B cell (primary cell): ENCODE measurements at places on chromosomes 11 and 22. TPM values are rescaled to one million over a fixed set of nuclear protein-coding genes. Genes with fewer than 3 reads are reported as not detected.

- peak; percentile 30 for DNase-seq
Measured at GRCh38 chr11:75919525-75919924, 104.5 kb downstream of the UVRAG start.

GRCh38 chr11:12019337-12019736 is 10.9 kb upstream of the DKK3 start:
- no peak for DNase-seq

DNA sequence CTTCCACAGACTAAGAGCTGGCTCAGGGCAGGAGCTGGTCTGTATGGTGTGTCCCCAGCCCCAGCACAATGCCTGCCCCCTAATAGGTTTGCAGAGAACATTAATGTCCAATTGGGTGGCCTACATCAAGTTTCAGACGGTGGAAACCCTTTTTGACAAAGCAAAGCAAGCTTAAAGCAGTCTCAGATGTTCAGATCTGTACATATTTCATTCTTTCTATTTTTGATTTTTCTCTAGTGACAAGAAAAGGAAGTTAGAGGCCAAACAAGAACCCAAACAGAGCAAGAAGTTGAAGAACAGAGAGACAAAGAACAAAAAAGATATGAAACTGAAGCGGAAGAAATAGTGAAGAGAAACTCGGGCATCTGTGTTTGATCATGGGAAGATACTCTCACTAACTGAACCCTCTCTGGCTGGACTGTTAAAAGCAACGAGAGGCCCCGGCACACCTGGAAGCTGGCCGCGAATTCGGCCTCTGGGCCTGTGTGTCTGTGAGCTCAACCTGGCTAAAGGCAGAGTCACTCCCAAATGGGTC is 40.5 kb downstream of the NAT10 start:
- peak; percentile 23 for DNase-seq

DNA sequence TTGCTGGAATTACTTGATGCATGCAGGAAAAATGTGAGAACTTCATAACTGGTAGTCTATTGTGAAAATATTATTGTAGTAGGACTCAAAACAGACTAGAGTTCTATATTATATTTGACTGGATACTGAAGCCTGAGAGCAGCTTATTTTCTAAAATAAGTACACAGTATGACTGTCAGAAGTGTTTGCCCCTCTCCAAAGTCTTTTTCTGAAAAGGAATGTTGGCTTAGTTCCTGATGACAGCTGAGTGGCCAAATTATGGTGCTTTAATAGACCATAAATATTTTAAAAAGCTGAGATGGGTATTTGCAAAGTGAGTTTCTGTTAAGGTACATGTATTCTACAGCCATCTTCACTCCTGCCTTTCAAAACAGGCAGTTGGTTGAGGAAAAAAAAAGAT is 13.1 kb downstream of the ZBED5 start:
- no peak for DNase-seq

- no peak for DNase-seq
Measured at GRCh38 chr11:119671051-119671450, 57.9 kb downstream of the NECTIN1 start.

- DNase-seq = no peak
Measured at GRCh38 chr11:57213342-57214097, 23.5 kb downstream of the APLNR start.

DNA sequence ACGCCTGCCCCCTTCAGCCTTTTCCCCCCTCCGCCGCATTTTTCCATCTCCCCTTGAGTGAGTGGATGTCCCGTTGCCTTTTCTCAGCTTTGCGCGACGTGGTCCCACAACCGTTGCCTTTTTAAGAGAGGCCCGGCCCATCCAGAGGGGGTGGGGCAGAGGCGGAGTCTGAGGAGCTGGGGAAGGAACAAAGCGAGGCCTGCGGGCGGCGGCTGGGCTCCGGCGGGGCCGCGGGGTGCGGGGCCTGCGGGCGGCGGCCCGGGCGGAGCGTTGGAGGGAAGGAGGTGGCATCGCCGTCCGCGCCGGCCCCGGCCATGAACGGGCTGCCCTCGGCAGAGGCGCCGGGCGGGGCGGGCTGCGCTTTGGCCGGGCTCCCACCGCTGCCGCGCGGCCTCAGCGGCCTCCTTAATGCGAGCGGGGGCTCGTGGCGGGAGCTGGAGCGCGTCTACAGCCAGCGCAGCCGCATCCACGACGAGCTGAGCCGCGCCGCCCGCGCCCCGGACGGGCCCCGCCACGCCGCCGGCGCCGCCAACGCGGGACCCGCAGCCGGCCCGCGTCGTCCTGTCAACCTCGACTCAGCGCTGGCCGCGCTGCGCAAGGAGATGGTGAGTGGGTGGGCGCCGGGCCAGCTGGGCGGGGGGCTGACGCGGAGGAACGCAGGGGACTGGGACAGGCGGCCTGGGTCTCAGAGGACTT is at the start of gene FAM89B:
FAM89B (plus strand) TSS at position 183 of the 696 bp plus-strand sequence; CDS start at position 315, 132 bp downstream.
- peak; percentile 89 for DNase-seq

DNA sequence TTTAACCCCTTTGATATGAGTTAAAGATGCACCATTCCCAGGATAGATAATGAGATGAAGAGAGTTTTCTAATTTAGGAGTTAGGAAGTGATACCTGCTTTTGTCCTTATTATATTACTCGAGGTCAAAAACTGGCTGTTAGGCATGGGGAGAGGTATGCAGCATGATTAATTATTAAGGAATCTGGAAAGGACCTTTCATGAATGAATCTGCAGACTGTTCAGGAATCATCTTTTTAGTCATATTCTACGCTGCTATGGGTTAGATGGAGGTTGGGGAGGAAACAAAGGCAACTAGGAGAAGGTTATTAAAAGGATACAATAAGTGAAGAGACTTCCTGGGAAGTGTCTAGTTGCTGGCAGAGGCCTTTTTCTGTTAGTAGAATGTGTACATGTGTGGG is 492.4 kb upstream of the CCDC90B start:
- no peak for DNase-seq

DNA sequence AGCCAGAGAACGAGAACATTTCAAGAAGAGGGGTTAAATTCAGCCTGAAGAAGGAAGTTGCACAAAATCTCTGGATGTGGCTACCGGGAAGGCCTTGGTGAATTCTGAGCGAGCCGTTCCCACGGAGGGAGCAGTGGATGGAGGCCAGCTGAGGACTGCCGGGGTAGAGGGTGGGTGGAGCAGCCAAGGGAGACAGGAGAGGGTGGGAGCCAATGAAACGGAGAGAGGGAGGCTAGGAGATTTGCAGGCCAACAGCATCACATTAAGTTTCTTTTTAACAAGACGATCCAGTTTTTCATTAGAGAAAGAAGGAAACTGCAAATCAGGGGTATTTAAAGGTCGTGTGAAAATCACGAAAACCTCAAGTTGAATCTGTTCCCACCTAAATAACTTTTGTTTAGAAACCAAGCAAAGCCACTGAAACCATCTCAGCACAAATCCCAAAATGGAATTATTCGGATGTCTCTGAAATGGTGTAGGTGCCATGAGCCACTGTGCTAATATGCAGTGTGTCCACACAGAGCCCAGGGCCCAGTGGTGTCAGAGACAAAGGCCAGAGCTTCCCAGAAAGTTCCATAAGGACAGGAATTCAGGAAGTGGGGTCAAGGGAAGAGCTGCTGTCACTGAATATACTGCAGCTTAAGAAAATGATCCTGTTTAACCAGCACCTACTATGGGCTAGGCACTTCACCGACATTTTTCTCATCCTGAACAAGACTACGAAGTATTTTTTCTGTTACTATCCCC is 59.7 kb upstream of the SLC35C1 start:
- no peak for DNase-seq

GRCh38 chr22:50216055-50216683 is 15.4 kb downstream of the SELENOO start:
- no peak for DNase-seq

DNA sequence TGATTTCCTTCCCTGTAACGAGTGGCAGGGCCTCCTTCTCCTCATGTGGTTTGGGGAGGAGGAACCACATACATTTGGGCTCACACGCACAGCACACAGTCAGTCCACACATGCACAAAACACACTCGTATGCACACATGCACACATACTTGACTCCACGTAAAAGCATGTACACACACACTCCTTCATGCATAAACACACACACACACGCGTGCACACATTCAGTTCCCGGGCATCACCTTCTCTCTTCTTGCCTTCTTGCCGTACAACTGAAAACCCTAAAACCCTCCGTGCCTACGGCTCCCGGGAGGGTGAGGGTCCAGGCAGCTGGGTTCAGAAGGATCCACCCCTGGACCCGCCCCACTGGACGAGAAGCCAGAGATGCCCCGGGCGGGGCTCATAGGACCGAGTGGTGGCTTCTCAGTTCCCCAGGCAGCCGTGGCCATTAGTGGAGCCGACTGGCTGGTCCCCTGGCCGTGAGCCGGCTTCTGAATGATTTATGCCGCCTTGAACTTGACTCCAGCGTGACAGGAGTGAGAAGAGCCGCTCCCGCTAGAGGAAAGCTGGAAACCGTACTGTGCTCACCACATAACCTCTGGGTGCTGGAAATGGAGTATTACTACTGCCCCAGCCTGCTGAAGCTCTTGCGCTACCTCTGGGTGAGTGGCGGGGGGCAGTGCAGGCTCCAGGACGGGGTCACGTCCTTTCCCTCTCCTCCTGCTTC is 117.4 kb downstream of the KIAA1671 start:
- DNase-seq = no peak

DNA sequence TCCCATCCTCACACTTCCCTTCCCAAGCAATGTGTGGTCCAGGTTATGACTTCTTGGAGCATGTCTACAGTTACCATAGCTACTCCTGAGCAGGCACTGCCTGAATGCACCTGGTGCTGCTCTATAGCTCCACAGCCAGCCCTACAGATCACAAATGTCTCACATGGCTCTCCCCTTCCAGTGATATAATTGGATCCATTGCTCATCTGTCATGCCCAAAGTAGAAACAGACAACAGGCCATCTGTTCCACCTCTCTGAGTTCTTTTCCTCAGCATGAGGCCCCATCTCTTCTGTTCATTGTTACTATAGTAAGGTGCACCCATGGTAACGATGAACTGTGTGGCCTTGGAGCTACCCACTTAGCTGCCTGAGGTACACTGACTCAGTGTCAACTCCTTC is 320.3 kb upstream of the ZC3H12C start:
- no peak for DNase-seq

- no peak for DNase-seq
Measured at GRCh38 chr11:69599502-69599901, 41.5 kb upstream of the CCND1 start.

GRCh38 chr11:132976115-132976514 is 556.2 kb downstream of the OPCML start:
- DNase-seq = no peak

DNA sequence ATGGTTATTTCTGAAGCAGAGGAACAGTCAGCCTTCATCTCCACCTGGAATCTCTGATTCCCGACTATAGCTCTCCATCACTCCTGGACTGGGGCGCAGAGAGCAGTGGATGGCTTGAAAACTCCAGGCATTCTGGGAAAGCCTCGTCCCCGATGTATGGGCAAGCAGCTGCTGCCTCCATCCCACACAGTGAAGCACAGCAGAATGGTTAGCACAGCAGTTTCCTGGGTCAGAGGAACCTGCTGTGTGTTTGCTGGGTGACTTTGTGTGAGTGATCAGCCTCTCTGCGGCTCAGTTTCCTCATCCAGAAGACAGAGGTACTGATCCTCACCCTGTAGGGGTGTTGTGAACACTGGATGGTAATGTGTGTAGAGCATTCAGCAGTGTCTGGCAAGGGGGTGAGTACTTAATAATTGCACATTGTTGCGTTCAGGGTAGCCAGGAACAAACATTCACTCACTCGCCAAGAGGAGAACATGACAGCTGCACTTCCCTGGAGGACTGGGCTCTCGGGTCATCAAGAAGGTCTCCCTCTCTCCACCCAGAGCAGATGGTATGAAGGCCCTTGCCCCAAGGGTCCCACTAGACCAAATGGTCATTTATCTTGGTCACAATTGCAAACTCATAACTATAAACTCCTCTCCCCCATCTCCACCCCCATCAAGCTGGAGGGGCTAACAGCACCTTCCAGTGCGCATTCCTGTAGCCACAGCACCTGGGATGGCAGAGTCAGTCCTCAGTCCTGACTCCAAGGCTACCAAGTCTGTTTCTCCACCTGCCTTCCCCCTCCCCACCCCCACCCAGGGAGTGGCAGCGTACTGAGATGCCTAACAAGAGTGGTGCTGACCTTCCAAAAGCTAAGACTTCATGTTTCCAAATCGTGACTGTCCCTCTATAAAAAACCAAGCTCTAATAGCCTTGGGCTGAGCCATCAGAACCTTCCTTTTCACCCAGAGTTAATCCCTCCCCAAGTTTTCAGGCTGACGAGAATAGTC is 1.5 kb upstream of the CHST1 start:
- DNase-seq = no peak

DNA sequence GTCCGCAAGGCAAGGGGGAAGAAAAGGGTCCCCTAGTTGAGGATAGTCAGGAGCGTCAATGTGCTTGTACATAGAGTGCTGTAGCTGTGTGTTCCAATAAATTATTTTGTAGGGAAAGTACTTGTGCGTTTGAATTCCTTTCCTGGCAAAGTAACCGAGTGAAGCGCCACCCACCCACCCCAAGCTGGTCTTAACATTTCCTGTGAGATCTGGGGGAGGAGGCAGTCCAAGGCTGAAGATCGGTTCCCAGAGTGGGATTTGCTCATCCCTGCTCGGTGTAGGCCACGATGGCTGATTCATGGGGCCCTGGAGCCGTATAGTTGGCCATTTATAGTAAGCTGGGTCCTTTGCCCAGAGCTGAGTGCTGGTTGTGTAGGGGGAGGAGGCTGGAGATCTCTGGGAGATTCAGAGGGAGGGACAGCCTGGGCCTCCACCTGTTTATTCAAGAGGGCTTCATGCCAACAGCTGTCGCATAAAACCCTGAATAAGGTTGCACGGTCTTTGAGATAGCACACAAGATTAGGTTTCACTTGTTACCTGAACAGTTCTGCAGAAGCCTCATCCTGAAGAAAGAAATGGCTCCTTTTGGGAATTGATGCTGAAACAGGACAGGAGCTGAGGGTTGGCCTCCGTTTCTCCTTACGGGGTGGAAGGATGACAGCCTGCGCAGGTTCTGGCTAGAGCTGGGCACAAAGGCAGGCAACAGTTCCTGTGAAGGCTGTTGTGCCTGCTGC is 2.4 kb downstream of the ATF4 start:
- peak; percentile 41 for DNase-seq

- peak; percentile 47 for DNase-seq
Measured at GRCh38 chr11:85089654-85090053, 537.5 kb downstream of the DLG2 start.

DNA sequence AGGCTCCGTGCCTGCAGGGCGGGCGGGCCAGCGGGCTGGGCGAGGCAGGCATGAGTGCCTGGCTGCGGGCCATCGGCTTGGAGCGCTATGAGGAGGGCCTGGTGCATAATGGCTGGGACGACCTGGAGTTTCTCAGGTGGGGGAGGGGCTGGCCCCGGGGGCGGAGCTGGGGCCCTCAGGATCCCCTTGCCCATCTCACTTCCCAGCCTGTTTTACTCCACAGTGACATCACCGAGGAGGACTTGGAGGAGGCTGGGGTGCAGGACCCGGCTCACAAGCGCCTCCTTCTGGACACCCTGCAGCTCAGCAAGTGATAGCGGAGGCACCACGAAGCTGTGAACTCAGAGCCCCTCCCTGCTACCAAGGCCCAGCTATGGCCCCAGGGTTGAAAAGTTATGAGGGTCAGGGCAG is 5.9 kb downstream of the PHOX2A start:
- peak; percentile 61 for DNase-seq

GRCh38 chr11:80727315-80727714 is 1286.5 kb upstream of the TENM4 start:
- peak; percentile 9 for DNase-seq

CDKN1C gene
- total RNA-seq = 5.9 and 8.0 TPM in 2 replicates

FBLN1 gene
- not detected in 2 replicates for total RNA-seq

SCGB1C1 gene
- total RNA-seq = not detected in 2 replicates

ASRGL1 gene
- 0.49 and 1.1 TPM in 2 replicates for total RNA-seq

TMEM109 gene
- 81.7 and 99.4 TPM in 2 replicates for total RNA-seq

C11orf87 gene
- not detected in 2 replicates for total RNA-seq
